ENCODE measurements at places on chromosomes 1 and 21.

- no peak for DNase-seq
Measured at GRCh38 chr1:14808768-14809167, 210.3 kb downstream of the KAZN start.

- DNase-seq, result no peak
Measured at GRCh38 chr1:78665809-78666208, 16.2 kb downstream of the IFI44 start.

DNA sequence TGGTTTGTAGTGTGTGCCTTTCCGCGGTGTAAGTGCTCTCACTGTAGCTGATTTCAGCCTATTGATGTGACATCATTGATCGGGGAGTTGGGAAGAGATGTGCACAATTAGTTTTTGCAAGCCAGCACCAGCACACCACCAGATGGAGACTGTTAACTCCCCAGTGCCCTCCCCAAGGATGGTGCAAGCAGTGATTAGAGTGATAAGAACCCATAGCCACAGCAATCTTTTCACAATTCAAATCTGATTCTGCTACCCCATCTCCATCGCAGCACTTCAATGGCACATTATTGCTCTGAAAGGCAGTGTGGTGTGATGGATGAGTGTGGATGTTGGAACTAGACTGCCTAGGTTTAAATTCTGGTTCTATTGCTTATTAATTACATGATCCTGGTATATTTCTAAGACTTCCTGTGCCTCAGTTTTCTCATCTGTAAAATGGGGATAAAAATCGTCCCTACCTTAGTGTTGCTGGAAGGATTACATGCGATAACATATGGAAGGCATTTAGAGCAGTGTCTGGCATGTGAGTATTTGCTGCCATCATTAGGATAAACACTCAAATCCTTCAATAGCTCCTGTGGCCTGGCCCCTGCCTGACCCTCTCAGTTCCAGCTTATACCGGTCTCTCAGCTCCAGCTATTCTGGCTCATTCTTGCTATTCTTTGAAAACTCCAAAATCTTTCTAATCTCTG is 6.7 kb downstream of the CSF3R start:
- no peak for DNase-seq

- no peak for DNase-seq
Measured at GRCh38 chr1:113943028-113943811, 14.1 kb downstream of the HIPK1 start.

GRCh38 chr1:166740668-166741276 is 98.5 kb upstream of the POGK start:
- DNase-seq, result no peak

DNA sequence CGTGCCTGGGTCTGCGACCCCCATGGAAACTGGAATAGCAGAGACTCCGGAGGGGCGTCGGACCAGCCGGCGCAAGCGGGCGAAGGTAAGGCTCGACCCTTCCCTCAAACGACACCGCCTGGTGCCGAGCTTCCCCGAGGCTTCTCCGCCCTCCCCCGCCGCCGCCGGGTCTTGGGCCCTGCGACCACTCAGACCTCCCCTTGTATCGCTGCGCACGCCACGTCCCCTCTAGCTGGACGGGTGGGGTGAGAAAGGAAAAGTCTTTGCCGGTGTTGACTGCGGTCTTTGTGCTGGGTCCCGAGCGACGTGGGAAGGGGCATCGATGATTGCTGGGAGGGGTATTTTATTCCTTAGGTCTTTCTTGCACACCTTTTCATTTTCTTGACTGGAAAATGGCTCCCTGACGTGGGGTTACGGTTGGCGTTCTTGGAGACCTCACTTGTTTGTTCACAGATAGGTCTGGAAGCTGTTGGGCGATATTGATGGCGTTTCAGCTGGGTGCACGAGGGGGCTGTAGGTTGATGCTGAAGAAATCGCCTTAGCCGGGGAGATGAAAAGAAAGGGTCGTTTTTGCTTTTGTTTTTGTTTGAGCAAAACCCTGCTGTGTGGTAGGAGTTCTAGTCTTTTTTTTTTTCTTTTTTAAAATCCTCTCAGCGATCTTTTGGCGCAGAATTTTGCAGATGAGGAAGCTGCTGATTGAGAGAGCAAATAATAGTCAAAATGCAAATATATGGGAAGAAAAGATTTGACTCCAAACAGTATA is 776 bp downstream of the KDM1A start:
- DNase-seq, result peak; percentile 31

DNA sequence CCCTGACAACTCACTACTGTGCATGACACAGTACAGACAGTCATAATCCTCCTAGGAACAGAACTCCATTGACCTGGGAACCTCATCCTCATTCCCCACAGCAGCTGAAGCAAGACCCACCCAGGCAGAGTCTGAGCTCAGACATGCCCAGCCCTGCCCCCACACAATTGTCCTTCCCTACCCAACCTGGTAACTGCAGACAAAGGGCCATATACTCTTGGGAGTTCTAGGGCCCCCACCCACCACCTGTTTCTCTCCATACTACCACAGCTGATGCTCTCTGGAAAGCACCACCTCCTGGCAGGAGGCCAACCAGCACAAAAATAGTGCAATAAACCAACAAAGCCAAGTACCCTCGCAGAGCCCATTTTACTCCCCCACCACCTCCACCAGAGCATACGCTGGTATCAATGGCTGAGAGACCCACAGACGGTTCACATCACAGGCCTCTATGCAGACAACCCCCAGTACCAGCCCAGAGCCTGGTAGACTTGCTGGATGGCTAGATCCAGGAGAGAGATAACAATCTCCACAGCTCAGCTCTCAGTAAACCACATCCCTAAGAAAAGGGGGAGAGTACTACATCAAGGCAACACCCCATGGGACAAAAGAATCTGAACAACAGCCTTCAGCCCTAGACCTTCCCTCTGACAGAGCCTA is 159.7 kb upstream of the CXADR start:
- no peak for DNase-seq
